ENCODE measurements at places on chromosomes 11 and 22.

DNA sequence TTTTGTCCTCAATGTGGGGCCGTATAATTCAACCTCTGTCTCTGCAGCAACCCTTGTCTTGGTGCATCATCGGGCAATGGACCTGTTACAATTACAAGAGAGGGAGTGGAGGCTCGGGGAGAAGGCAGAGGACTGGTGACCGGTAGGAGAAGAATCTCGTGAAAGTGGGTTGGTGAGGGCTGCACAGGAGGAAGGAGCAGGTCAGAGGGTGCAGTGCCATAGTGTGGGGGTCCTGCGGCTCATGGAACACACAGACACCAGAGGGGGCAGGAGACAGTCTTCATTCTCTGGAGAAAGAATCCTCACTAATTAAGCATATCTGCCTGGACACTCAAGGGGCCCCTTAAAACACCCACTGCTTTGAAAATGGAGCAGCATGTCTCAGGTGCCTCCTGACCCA is 174.7 kb upstream of the B3GAT1 start:
- DNase-seq, result no peak

- DNase-seq, result no peak
These were observed 388.1 kb upstream of the API5 start for GRCh38 chr11:42923651-42924050.

- DNase-seq, result no peak
These were observed 1.6 kb downstream of the RNASEH2C start for GRCh38 chr11:65718964-65719492.

- DNase-seq, result no peak
These were observed 204.8 kb upstream of the SESN3 start for GRCh38 chr11:95435628-95436353.

- no peak for DNase-seq
These were observed 11.3 kb downstream of the RRM1 start for GRCh38 chr11:4105916-4106315.

DNA sequence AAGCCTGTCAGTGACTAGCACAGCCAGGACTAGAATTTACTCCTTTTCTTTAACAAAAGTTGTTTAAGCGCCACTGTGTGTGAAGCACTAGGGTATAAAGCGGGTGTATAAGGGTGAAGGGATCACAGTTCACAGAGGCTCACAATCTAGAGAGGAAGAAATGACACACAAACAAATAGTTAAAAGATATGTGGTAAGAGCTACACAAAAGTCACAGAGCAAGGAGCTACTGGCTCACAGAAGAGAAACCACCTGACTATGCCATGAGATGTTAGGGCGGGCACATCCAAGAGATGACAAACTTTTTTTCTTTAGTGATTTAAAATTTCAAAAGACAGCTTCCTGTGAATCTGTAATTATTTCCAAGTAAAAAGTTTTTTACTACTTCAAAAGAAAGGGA is 55.6 kb downstream of the PHF21A start:
- DNase-seq, result no peak

GRCh38 chr22:30572210-30572609 is 2.3 kb downstream of the GAL3ST1 start:
- no peak for DNase-seq

- no peak for DNase-seq
These were observed 831 bp downstream of the CHST1 start for GRCh38 chr11:45664376-45665205.

DNA sequence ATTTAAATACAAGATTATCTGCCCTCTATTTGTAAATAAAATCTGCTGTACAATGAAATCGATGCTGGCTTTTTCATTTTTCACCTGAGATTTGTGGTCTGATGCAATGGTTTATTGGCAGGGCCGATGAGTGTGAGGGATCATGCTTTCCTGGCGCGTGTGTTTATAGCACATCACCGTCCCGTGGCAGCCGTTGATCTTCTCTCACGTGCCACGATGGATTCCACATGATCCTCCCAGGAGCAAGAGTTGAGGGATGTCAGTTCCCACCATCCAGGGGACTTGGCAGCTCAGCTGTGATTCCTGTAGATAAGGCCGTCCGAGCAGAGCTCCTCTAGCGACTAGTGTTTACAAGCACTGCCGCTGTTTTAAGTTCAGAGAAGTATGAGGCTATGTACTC is 213.7 kb downstream of the TBC1D22A start:
- no peak for DNase-seq

- no peak for DNase-seq
These were observed 82.8 kb downstream of the BLID start for GRCh38 chr11:122033193-122033592.

DNA sequence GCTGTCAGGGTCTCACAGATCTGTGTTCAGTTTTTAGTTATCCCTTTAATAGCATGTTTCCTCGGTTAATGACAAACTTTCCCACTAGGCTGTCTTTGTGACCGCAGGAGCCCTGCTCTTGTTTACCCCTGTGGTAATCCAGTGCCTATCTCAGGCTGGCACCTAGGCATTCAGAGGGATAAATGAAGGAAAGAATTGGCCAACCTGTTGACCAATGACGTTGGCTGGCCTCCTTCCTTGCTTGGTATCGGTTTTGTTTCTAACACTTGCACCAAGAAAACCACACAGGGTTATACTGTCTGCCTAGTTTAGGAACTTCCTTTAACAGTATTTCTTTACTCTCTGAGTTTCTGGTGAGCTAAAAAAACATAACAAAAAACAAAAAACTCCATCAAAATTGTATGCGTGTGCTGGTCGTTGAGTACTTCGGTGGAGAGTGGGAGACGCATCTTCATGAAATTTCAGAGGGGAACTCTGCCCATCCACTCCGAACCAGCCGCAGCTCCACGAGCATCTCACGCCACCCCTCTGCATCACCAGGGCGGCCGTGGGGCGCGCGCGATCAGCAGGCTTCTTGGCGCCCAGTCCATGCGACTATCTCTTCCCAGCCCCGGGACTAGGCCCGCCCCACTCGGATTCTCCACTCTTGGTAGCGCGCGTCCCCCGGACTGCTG is 563 bp upstream of the ENDOD1 start:
- DNase-seq, result no peak

GRCh38 chr22:46287873-46288751 is 8.6 kb upstream of the GTSE1 start:
- DNase-seq, result no peak

GRCh38 chr11:65897020-65897471 is 3.1 kb downstream of the FOSL1 start:
- no peak for DNase-seq

GRCh38 chr11:92376146-92376599 is 151.6 kb downstream of the FAT3 start:
- no peak for DNase-seq

GRCh38 chr11:69666261-69666660 is 8.9 kb downstream of the LTO1 start:
- DNase-seq, result no peak

GRCh38 chr11:4881860-4882500 is at the start of gene OR51T1:
Gene OR51T1, plus strand, starts transcription at chr11:4881900. Its CDS starts 0 bp downstream, at chr11:4881900.
- DNase-seq, result no peak

- DNase-seq, result no peak
These were observed 15.0 kb upstream of the TMEM135 start for GRCh38 chr11:87022738-87023137.

DNA sequence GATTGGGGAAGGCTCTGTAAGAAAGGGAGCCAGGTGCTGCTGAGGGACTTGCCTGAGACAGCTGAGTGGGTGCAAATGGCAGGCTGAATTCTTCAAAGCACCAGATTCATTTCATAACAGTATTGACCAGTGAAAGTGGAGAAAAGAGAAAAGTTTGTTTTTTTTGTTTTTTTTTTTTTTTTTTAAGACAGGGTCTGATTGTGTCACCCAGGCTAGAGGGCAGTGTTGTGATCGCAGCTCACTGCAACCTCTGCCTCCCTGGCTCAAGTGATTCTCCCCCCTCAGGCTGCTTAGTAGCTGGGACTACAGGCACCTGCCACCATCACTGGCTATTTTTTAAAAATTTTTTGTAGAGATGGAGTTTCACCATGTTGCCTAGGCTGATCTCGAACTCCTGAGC is 494.0 kb downstream of the MIAT start:
- no peak for DNase-seq

DNA sequence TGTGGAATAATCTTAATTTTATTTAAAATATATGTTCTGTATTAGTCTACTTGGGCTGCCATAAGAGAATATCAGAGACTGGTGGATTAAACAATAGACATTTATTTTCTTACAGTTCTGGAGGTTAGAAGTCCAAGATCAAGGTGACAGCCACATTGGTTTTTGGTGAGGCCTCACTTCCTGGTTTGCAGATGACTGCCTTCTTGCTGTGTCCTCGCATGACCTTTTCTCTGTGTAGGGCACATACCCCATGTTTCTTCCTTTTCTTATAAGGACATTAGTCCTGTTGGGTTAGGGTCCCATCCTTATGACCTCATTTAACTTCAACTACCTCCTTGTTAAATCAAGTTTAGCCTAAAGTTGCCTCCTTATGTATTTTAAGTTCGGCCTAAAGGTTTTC is 202.7 kb upstream of the MPPED2 start:
- no peak for DNase-seq

DNA sequence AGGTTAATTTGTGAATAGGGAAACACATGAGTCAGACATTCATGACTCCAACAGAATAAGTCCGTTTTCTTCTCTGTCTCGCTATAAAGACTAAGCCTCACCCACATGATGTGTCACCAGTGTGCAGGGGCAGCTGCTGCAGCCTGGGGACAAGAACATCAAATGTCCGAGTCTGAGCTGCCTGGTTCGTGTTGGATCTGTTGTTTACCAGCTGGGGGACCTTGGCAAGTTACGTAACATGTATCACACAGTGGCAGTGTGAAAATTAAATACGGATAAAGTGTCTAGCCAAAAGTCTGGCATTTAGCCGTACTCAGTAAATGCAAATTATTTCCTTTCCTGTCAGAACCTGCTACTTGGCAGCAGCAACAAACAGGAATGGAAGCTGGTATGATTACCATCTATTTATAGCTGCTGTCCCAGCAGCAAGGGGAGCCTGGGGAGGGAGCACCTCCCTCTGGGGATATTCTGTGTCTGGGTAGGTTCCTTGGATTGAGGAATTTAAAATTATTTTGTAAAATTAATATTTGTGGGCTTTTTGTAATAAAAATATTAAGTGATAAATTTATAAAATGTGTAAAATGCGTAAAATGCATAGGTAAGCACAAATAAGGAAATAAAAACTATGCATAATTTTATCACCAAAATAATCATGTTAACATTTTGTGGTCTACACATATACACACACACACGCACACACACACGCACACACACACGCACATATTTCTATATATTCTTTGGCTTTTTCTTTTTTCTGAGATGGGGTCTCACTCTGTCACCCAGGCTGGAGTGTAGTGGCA is 1.3 kb upstream of the CLDN25 start:
- no peak for DNase-seq

DNA sequence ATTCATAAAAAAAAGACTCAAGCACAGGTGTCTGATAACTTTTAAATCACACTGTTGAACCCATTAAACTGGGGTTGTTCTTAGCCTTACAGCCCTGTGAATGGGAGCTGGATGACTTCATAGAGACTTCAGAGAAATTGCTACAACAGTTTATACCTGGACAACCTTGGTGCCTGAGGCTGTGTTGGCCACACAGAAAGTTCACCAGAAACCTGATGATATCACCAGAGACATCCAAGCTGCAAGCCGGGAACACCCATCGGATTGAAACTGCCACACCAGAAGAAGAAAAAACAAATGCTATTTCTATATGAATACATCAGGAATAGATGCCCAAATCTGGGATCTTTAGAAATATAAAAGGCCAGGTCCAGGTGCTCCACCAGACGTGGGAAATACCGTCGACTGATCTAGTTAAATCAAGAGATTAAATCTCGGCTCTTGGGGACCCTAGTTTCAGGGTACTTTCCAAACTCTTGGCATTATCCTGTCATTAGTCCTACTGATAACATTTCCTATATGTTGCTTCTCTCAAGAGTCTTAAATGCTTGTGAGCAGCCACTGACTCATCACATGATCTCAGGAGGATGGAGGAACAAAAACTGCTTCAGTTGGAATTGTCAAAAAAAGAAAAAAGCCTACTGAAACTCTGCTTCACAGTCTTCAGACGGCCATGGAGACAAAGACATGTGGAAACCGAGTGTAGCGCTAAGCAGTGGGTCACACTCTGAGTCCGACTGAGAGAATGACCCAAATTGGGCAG is 28.6 kb upstream of the APOL5 start:
- DNase-seq, result no peak

DNA sequence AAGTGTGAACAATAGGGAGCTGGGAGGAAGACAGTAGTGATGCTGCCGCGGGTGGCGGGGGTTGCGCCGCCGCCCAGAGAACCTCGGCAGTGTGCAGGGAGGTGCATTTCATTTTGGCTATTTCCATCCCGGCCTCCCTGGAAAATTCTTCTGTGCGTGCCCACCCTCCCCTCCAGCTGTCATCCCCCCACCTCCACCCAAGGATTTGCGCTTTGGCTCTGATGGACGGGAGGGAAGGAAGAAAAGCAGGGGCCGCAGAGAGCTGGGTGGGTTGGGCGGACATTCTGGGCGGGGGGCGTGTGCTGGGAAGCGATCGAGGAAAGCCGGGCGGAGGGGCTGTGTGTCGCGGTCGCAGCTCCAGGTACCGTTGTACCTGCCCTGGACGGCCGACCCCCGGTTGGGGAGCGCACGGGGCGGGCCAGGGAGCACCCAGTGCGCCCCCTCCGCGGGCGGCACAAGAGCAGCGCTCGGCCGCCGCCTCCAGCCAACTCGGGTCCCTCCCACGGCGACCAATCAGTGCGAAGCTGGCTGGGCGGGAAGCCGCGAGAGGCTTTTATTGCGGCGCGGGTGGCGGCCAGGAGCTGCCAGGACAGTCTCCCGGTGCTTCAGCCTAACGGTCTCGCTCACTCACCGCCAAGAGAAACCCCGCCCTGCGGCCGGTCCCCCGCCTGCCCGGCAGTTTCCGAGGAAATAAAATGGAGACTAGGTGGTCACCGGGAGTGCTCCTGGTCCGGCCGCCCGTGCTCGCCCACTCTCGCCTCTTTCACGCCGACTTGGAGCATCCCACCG is 1.6 kb downstream of the NCAM1 start:
- peak; percentile 73 for DNase-seq

- no peak for DNase-seq
These were observed 414.6 kb upstream of the LARGE1 start for GRCh38 chr22:34334893-34335292.

DNA sequence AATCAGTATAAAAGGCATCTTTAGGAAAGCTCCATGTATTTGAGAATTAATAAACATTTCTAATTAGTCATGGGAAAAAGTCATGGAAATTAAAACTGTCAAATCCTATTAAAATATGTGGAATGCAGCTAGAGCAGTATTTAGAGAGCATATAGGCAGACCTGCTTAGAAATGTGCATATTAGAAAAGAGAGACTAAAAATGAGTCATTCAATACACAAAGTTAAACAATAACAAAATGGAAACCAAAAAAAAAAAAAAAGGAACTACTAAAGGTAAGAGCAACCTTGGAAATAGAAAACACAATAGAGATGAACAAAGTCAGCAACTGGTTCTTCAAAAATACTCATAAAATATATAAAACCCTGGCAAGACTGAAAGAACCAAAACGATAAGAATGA is 59.7 kb upstream of the RASSF10 start:
- DNase-seq, result no peak

- DNase-seq, result no peak
These were observed 533.3 kb downstream of the OPCML start for GRCh38 chr11:132999031-132999430.

DNA sequence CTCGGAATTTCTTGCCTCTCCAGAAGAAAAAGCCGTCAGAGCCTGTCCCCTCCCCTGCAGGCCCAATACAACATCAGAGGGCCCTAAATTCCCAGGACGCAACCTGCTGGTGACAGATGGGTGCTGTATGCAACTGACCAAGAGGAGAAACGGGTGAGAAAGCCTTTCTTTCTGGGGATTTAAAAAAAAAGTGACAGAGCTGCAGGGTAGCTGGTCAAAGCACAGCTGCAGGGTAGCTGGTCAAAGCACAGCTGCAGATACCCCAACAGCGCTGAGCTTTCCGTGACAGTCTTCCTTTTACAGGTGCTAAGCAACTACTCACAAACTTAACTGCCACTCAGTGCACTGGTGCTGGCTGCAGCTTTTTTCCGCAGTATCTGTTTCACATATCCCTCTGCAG is 17.8 kb downstream of the AP1B1 start:
- DNase-seq, result no peak

All from NCI-H1436 (cell line).